ENCODE measurements at places on chromosomes 1 and 21.

- no peak for DNase-seq
Observed at GRCh38 chr1:2413495-2414296, 1.3 kb upstream of the PEX10 start.

GRCh38 chr1:166136222-166136621, 30.6 kb downstream of the FAM78B start:
- no peak for DNase-seq

DNA sequence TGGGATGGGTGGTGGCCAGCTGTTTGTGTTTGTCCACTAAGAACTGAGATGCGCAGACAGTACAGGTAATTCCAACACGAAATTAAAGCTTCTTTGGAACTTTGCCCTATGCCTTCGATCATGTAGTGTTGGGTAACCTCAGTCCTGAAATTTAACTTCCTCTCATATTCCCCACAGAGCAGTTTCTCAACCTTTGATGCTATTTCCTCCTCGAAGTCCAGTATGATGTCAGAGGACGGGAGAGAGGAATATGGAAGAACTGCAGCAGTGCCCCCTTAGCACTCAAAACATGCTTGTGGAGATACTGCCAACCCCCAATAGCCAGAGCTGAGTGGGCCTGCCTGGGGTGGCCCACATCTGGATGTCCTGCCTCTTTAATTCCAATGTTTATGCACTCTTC, 3.6 kb downstream of the LPAR3 start:
- DNase-seq: no peak

DNA sequence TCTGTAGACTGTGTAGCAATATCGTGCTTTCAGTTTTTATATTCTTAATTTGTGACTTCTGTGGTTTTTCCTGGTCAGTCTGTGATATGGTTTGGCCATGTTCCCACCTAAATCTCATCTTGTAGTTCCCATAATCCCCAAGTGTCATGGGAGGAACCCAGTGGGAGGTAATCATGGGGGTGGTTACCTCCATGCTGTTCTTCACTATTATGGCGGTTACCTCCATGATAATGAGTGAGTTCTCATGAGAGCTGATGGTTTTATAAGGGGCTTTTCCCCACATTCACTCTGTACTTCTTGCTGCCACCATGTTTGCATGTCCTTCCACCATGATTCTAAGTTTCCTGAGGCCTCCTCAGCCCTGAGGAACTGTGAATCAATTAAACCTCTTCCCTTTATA, 169.8 kb downstream of the LEPR start:
- DNase-seq: no peak

- DNase-seq: no peak
Observed at GRCh38 chr1:56788102-56788501, 31.1 kb downstream of the FYB2 start.

DNA sequence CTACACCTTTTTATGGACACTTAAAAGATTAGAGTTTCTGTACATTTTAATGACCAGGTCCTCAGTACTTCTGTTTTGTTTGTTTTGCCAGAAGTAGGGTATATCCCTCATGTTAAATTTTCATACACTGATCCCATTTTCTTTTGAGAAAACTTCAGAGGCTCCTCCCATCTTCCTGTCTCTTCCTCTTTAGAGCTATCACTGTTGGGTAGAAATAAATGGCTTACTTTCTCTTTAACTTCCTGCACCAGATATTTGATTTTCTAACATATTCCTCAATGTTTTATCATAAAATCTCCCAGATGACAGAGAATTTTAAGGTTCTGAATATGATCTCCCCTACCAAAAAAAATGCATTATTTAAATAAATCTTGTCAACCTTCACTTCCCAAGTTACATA, 23.4 kb downstream of the VAV3 start:
- DNase-seq: no peak

DNA sequence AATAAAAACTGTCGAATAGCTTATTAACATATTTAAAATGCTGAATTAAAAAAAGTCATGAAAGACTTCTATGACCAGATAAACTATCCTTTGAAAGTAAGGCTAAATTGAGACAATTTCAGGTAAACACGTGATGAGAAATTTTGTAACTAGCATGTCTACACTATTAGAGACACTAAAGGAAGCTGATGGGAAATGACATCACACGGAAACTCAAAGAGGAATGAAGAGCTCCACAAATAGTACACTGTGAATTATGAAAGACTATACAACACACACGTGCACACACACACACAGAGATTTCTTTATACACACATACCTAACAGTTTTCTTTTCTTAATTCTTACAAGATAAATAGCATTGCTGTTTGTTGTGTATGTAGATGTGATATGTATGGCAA, 70.9 kb upstream of the PLA2G4A start:
- DNase-seq: no peak

DNA sequence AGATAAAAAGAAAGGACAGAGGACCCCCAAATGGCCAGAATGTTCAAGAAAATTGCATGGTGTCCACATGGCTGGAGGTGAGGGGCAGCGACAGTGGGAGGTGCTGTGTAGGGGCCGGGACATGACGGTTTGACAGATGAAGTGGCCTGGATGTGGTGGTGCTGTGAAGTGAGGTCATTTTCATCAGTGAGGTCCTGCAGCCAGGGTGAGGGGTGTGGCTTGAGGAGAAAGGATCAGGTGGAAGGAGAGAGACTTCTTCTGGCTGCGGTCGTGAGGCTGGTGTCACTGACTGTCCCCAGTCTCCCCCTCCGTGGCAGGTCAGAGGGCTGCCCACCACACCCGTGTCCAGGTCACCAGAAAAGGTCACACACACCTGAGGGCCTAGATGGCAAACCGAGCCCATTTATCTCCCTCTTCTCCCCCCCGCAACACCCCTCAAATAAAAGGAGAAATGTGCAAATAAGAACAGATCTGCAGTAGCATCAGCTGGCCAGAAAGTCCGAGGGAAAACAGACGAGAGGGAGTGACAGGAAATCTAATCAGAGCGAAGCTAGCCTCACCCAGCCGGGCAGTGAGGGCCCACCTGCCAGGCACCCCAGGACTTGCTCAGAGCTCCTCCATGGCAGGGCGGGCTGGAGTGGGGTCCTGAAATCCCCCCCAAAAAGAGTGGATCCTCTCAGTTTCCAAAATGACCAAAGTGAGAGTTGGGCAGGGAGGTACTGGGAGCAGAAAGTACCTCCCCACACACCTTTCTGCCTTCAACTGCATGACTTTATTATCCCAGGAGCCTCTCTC, 148.5 kb upstream of the EDN2 start:
- no peak for DNase-seq

DNA sequence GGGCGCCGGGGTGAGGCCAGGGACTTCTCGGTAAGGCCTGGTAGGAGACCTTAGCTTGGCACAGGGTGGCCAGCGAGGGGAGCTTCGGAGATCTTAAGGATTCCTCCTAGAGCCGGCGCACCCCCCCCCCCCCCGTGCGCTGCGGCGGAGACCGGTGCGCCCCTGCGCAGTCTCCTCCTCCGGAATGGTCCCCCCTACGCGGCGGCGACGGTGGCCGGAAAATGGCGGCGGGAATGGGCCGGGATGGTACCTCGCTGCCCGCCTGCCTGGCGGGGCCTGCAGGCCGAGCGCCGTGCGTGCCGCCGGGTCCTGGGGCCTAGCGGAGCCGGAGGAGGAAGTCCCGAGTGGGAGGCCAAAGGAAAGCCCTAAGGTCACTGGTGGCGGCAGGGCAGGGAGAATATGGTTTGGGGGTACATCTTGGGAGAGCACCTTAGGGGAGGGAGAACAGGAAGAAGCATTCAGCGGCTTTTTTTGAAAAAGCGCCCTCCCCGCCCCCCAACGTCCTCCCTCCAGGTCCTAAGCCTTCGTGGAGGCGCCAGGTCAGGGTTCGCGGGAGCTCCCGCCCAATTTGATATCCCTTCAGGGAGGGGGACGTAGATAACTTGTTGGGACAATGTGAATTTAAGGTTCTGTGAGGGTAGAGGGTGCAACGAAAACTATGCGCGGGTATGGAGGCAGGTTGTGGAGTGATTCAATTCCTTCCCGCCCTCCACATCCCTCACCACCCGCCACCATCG, 429 bp downstream of the SRRM1 start:
- DNase-seq: peak; percentile 22

DNA sequence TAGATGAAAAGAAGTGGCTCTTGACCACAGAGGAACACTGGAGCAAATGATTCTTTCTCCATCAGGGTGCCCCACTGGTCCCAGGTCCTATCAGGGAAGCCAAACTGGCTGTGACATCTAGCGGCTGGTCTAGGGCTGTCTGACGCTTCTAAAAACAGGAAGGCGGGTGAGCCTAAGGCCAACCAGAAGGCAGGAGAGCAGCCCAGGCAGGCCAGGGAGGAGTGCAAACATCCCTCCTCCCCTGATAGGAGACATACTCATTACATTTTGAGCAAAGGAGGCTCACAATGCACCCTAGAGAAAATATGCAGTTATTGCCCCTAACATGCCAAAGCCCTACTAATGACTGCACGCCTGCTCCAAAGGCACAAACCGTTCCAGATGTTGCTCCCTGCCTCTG, 10.4 kb upstream of the FOXE3 start:
- peak; percentile 85 for DNase-seq

- no peak for DNase-seq
Observed at GRCh38 chr1:45002650-45003645, 8.2 kb downstream of the HECTD3 start.
